Spleen (tissue), 13 donors: ENCODE measurements at places on chromosomes 1 and 21. TPM values are rescaled to one million over a fixed set of nuclear protein-coding genes. Genes with fewer than 3 reads are reported as not detected.

DNA sequence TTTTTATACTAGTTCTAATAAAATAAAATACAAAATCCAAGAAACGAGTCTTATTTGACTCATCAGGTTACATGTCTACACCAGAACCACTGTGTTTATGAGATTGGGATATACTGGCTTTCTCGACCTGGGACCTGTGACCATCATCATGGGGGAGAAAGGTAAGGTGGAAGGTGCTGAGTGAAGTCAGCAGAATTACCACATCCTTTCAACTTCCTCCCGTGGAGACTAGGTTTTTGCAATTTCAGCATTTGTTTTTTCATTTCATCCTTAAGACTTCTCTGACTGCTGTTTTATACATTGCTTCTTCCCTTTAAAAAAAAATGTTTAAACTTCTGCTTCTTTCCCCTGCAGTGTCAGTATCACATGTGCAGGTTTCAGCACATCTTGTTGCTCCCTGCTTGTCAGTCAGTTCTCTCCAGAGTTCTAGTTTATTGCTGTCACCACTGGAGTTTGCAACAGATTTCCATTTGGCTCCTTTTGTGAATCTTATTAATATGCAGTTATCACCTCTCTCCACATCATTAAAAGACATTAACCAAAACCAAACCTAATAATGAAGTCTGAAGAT lies 60.4 kb upstream of the HAO2 start:
- no peak for DNase-seq

The CHRNB2 gene
- total RNA-seq, result not detected

DNA sequence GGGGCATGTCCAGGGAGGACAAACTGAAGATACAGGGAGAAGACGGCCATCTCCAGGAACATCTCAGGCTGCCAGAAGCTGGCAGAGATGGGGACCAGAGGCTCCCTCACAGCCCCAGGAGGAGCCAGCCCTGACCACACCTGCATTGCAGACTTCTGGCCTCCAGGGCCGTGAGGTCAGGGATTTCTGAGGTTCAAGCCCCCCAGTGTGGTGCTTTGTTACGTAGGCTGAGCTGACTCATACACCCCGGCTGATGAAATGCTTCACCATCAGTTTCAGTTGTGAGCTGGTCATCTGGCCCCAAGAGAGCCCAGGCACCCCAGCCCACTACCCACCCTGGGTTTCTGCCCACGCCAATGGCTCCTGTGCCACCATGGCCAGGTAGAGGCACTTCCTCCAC lies 106.4 kb downstream of the SIK1 start:
- DNase-seq, result no peak

GRCh38 chr21:34984356-34985058 lies 64.6 kb downstream of the RUNX1 start:
- DNase-seq, result no peak

DNA sequence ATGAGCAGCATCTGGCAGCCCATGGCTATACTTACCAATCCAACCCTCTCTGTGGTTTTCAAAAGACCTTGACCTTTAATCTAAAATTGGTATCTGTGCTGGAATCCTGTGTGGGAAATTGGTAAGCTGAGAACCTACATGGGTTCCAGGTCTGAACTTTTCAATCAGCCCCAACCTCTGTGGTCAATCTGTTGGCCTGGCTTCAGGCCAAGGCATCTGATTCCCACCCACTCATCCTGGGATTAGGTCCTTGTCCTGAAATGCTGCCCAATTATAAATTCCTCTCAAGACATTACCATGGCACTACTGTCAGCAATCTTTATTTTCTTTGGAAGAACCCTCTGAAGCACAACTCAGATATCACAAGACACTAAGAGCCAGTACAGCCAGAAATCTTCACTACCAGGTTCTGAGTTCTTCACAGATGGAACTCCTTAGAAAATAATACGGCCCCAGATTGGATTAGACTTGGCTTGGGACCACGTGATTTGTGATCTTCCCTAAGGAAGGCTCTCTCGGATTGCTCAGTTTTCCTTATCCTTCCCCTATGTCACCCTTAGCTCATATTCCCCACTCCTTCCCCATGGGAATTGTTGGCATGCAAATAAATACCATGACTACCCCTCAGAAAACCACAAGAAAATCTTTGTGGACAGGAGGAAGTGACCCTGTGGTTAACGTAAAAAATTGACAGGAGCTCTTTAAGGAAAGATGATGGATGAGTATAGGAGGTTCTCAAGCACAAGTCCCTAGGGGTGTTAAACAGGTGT lies 207.9 kb upstream of the ST6GALNAC5 start:
- DNase-seq, result no peak

The PIK3CD gene
- total RNA-seq, result 130 TPM

- DNase-seq, result no peak
Measured at GRCh38 chr21:41393876-41394465, 32.1 kb upstream of the MX1 start.

GRCh38 chr1:30696831-30697230 lies 26.6 kb downstream of the MATN1 start:
- no peak for DNase-seq

DNA sequence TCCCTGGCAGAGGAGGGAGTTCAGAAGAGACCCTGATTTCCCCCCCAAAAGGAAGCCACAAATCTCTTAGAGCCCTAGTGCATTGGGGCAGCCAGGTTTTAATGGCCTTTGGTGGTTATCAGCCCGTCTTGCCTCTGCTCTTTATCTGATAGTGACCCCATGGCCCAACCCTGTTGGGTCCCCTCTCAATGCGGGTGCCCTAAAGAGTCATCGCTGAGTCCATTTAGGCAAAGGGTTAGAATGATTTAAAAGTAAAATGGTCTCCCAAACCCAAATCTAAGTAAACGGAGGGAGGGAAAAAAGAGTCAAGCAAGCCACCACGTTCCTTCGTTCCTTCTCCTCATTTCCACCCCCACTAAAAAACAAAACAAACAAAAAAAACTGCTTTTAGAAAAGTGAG lies 164.0 kb downstream of the RUNX1 start:
- DNase-seq, result no peak

DNA sequence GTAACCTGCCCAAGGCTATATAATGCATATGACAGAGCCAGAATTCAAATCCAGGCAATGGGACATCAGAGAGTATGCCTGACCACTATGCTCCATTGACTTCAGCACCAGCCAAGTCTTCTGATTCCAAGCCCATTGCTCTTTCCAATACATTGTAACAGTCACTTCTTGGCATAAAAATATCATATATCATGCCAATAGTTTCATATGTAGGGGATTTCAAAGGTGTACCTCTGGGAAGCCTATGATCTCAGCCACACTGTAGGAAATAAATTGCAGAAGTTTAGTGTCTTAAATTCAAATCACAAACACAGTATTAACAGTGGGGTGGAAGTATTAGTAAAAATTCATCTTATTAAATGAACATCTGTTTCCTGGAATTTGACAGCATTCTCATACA lies 30.0 kb upstream of the ROR1 start:
- no peak for DNase-seq
